ENCODE measurements at places on chromosomes 4 and X.

GRCh38 chrX:98338544-98338943, 1454.8 kb downstream of the RPA4 start:
- DNase-seq: no peak

DNA sequence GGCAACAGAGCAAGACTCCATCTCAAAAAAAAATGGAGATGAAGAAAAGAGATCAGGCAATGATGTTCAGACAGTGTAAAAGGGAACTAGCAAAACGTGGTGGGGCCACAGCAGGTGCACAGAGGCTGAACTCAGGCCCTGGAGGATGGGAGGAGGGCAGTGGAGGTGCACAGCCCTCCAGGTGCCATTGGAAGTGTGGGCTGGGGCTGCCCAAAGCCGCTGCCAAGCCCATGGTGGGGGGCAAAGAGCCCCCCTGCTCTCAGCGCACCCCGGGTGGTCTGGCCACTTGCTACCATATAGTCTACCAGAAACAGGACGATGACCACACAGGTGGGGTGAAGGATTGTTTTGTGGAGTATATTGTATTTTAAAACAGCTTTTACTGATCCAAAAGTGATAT, 7.1 kb downstream of the TMEM271 start:
- DNase-seq: no peak

- no peak for DNase-seq
Observed at GRCh38 chr4:37719021-37719420, 32.8 kb upstream of the RELL1 start.

- no peak for DNase-seq
Observed at GRCh38 chrX:63434665-63435064, 83.5 kb upstream of the SPIN4 start.

- DNase-seq: no peak
Observed at GRCh38 chr4:127533028-127533700, 99.6 kb upstream of the INTU start.

- no peak for DNase-seq
Observed at GRCh38 chr4:136424052-136424451, 1108.2 kb downstream of the PCDH18 start.

DNA sequence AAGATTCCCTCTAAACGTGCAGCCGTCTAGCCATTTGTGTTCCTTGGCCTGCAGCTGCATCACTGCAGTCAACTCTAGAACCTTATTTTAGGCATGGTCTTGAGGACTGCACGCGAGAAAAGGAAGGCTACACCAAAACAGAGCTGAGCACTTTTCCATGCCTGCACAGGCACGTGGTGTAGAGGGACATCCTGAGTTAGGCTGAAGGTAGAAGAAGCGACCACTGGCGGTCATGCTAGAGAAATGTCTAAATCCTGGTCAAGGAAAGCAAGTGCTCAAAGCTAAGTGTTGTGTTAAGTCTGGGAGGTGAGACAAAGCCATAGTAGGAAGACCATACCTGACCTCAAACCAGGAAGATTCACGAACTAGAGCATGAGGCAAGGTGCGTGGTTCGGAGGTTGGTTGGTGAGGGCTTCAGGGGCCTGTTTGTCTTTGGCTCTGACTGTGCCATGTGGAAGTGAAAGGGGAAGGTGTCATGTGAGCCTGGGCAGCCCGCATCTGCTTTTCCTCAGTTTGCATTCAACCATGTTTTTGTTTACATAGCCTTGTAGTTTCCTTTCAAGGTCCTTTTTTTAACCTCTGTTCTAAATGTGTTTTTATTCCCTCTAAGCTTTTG, 203.8 kb downstream of the AASDH start:
- DNase-seq: no peak

DNA sequence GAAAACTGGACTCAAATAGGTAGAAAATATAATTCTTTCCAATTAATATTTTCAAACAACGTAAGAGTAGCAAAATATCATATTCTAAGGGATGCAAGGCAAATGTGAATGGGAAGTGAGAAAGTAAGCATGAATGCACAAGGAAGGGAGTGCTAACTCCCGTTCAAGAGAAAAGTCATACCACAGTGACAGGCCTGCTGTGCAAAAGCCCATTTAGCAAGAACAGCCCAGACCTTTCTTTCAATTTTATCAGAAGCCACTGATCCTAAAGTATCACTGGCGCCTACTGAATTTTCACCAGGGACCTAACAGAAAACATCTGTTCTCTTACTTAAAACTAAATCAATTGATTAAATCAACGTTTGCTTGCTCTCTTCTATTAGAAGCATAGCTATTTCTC, 157.9 kb upstream of the DKK2 start:
- no peak for DNase-seq

- DNase-seq: no peak
Observed at GRCh38 chr4:30265716-30266115, 454.5 kb upstream of the PCDH7 start.

DNA sequence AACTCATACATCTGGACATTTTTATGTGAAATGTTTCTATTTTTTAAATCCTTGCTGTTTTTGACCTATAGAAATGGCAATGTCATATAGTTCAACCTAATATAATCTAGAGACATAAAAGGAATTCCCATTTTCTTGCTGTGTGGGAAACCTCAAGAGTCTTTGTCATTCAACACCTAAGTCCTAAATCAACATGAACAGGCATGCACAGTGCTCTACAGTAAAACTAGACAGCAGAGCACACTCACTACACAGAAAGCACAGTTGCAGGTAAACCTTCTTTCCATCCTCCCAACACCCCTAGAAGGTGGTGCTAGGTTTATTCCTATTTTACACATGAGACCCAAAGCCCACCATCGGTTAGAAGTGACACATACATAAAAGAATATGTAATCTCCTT, 79.1 kb upstream of the C1QTNF7 start:
- no peak for DNase-seq

DNA sequence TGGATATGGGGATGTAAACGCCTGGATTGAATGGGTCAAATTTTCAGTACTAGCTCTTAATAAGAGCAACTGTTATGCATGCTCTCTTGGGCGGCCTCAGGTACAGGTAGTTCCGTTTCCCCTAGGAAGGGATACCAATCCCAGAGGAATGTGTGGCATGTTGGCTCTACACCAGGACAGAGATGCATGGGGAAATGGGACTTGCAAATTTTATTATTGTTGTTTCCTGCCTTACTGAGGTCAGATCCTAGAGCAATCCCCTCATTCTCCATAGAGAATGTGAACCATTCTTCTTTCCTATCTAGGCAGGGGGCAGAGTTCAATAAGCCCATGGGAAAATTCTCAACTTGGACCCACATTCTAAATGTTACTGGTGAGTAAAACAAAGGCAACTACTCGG, 361.8 kb upstream of the FGF16 start:
- no peak for DNase-seq

DNA sequence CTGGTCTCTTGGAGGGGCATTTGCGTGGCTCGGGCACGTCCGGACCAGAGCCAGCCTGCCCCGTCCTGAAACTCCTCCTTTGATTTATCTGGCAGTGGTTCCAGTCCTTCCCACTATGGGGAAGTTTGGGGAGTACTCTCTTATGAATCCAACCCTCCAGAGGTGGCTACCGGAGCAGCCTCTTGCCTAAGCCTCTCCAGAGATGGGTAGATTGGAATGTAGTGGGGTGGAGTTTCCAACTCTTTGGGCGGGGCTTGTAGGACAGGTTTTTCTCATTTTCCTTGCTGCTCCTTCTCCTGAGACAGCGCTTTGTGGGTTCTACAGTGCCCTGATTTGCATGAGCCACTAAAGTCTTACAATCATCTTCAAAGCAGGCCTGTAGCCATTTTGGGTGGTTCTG, 60.1 kb upstream of the XAGE1B start:
- DNase-seq: no peak

DNA sequence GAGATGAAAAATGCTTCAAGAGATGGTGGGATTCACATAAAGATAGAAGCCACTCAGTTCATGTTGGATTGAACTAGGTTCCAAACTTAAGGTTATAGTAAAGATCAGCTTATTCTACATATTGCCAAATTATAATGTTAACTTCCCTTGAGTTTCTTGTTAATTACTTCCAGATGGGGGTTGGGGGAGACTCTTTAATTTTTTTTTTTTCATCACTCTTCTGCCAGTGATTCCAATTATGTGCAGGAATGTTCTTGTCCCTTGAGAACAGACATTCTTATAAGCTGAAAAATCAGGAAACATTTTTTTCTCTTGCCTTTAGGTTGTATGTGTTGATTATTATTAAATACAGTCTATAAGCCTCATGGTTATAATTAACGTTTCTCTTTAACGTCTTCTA, 30.0 kb downstream of the MND1 start:
- DNase-seq: no peak

DNA sequence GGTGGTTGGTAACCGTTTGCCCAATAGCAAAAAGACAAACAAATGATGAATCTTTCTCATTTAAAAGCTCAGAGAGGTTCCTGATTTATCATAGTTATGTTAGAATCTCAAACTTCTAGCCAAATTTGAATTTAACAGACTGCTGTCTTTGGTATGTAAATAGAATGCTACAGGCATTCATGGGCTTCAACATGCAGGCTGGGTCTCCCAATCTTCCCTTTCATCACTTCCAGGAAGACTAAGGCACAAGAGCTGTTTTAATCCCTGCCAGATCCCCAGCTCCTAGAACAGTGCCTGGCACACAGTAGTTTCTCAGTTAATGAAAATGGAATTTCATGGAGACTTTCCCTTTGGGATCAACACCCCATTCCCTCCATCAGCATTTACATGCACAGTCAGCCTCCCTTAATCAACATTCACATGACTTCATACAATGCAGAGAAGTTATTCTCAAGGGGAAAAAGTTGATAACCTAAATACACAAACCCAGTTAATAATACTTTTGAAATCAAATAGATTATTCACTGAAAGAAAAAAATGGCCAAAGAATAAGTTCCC, 107.6 kb upstream of the C1QTNF7 start:
- DNase-seq: no peak

DNA sequence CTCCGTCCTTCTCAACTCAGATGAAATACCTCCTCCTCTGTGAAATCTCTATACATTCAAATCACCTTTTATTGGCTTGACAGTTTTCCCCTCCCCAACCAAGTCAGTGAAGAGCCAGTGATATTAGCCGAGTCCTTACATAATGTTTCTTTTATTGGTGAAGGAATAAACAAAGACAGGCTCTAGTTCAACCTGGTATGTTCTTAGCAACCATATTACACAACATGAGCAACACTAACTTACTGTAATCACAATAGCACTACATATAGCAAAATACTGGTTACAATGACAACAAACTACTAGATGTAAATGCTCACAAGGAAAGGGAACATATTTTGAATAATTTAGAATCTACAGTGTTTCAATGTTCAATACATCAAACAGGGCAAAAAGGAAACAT, 19.9 kb downstream of the DHX15 start:
- DNase-seq: no peak

- DNase-seq: no peak
Observed at GRCh38 chrX:130204647-130205046, 32.9 kb downstream of the RAB33A start.

DNA sequence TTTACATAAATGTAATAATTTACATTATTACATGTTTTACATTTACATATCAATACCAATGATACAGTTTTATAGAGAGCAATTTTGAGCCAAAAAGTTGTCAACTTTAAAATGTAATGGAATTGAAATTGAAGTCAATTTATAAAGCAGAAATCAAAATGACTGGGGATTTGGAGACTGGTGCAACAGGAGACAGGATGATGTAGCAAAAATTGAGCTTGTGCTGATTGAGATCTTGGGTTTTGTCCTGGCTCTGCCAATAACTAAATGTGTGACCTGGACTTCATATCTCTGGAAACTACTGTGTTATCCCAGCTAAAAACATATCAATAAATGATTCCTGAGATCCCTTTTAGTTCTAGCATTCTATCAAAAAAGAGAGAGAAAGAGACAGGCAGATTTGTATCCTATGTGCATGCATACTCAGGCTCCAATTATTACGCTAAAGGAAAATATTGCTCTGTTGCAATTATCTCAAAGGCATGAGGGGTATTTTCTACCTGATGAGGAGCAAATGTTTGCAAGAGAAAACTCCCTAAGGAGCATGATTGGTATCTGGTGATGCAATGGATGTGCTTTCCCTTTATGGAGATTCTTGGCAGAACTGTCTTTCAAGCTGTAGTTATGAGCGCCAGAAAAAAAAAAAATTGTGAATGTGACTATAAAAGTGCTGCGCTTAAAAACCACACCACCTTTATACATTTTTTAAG, 14.7 kb downstream of the EXOC1L start:
- no peak for DNase-seq

DNA sequence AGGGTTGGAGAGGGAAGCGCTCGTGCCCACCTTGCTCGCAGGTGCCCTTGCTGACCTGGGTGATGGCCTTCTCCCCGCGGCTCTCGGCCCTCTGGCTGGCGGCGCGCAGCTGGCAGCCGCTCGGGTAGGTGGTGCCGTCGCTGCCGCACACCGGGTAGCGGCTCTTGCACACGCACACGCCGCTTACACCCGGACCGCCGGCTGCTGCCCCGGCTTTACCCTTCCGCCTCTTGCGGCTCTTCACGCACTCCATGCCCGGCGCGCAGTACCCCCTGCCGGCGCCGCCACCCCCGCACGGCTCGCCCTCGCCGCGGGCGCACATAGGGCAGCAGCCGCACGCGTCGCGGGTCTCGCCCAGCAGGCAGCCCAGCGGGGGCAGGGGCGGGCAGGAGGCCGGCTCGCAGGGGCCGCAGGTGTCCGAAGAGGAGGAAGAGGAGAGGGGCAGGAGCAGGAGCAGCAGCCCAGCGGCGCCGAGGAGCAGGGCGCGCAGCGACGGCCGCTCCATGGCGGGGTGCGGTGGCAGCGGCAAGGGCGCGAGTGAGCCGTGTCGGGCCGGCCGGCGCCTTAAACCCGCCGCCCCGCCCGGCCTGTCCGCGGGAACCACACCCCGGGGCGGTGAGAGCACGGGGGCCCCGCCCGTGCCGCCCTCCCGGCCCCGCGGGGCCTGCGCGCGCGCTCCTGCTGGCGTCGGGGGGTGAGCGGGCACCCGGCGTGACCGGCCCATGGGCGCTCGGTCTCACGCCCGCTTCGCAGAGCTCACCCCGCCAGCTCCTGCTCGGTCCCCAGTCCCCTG, at the start of gene IGFBP7:
Gene IGFBP7 (minus strand): TSS at position 539 of the 793 bp plus-strand sequence. CDS start 34 bp downstream, at position 505.
- DNase-seq: no peak

Data from activated naive CD4-positive, alpha-beta T cell (primary cell).